Activated CD4-positive, alpha-beta T cell treated with anti-CD3 and anti-CD28 coated beads, Interleukin-2, Interleukin-4, amounts not matched to agents 100 ng/mL and 50 ng/mL, durations not matched to agents 16 hours and 8 hours (primary cell): ENCODE measurements at places on chromosomes 6 and 20.

- DNase-seq: no peak
Observed at GRCh38 chr6:131807321-131807643, 538 bp upstream of the ENPP1 start.

GRCh38 chr6:40355532-40355931, 231.6 kb downstream of the LRFN2 start:
- DNase-seq: no peak

DNA sequence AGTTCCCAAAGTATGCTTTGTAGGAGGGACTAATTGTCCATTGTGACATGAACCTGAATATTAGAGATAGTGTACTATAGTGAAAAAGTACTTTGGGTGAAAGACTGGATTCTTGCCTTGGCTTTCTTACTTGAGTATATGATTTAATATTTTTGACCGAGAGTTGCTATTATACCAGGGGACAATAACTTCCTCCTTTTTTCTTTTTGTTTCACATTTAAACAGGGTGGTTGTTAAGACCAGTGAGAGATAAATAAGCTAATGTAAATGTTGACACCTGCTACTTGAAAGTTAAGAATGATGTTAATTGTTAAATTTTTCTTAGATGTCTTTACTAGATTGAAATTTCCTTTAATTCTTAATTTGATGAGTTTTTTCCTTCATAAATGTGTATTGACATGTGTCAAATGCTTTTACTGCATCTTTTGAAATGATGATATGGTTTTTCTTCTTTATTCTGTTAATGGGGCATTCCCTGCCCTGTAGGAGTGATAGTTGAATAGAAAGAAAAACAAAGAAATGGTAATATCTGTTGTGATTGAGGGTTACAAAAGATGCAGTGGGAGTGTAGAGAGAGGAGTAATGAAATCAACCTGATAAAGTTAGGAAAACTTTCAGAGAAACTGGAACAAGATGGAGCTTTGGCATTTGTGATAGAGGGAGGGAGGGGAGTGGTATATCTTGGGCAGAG, 48.4 kb downstream of the ZFAND3 start:
- no peak for DNase-seq

- DNase-seq: no peak
Observed at GRCh38 chr6:33384581-33385020, 7.0 kb upstream of the KIFC1 start.

DNA sequence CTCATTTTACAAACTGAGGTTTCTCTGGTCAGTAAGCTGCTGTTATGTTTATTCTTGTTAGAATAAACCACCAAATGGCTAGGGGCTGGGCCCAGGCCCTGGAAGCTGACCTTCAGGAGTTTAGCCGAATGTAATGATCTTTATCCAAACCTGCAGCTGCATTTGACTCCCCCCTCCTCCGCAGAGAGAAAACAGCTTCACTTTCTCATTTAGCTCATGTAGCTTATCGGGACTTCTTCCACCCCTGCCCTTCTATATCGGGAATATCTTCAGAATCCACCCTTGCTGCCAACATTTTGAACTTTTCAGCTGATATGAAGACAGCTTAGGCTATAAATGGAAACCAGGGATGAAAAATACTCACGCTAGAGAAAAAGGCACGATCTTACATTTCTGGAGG, 102.6 kb downstream of the ZMYND8 start:
- DNase-seq: no peak

GRCh38 chr6:121540210-121540609, 104.8 kb downstream of the GJA1 start:
- DNase-seq: no peak

GRCh38 chr6:110325197-110325596, 33.0 kb downstream of the METTL24 start:
- no peak for DNase-seq

- DNase-seq: no peak
Observed at GRCh38 chr20:59062081-59062480, 19.5 kb upstream of the PRELID3B start.

GRCh38 chr20:60903325-60903971, 348.6 kb upstream of the CDH4 start:
- DNase-seq: no peak

DNA sequence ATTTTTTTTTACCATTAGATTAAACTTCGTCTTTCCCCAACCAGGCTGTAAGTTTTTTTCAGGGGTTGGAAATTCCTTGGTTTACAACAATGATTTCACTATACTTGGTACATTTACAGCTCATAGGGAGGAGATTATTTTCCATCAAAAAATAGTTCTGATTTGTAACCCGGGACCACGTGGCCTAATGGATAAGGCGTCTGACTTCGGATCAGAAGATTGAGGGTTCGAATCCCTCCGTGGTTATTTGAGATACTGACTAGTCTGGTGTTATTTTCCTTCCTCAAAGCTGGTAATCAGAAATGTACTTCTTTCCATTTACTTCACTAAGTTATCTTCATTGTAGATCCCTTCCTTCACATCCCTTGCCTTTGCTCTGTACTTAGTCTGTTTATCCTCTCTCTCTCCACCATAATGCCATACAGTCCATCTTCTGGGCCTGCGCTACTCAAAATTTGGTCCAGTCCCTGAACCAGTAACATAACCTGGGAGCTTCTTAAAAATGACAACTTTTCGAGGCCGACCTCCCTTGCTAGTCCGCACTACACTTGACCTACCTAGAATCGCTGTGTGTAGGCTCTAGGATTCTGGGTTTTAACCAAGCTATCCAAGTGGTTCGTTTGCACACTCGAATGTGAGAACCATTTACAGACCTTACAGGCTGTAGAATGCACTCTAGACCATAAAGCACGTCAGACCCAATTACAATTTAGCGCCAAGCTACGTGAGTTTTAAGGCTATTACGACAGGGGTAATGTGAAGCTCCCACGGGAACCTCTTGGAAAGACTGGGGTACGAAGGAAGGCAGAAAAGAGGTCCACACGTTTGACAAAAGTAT, 42.1 kb upstream of the BTN3A2 start:
- peak; percentile 92 for DNase-seq

DNA sequence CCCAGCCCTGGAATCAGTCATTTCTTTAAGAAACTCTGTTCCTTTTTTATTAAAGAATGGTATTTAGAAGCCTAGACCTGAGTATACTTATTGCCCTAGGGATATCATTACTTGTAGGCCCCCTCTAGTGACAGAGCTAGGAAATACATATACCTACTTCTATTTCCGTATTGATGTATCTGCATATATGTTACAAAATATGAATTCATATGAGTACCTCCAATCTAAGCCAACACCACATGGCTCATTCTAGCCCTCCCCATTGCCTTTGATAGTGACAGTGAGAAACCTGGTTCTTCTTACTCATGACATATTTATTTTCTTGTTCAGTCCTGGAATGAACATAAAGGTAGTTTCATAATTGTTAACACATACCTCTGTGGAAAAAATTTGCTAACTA, 137.2 kb downstream of the FARS2 start:
- DNase-seq: peak; percentile 73

DNA sequence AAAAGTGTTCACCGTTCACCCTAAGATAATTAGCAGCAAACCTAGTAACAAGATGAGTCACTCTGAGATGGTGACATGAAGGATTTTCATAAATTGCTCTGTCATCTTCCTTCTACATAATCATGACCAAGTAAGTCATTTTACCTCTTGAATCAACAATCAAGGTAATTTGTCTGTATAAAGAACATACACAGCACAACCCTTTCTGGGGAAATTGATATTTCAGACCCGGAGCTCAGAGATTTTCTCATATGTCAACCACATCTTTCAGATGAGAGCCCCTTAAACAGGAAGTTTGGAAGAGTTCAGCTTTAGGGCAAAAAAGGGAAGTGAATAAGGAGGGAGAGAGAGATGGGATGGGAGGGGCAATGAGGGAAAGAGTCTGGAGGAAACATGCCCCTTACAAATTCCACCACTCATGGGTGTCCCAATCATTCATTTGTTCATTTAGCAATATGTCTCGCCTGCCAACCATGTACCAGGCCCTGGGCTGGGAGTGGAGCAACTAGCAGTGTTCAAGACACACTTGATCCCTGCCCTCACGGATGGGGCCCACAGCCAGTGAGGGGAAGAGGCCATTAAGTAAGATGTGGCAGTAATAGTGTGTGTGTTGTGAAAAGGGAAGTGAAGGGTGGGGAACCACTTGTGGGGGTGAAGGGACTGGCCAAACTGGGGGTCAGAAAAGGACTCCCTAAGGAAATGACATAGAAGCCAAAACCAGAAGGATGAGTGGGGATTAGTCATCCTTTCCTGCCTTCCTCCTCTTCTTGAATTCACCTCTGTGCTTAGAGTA, 190.9 kb downstream of the MAFB start:
- DNase-seq: peak; percentile 17

- no peak for DNase-seq
Observed at GRCh38 chr6:38987503-38987902, 61.1 kb upstream of the GLP1R start.

GRCh38 chr20:63586797-63587196, 12.8 kb upstream of the HELZ2 start:
- DNase-seq: no peak

GRCh38 chr6:85464260-85464644, 14.4 kb downstream of the NT5E start:
- peak; percentile 43 for DNase-seq

GRCh38 chr6:90343576-90343975, 46.9 kb upstream of the BACH2 start:
- no peak for DNase-seq
